ENCODE measurements at places on chromosomes 7 and 10. TPM values are rescaled to one million over a fixed set of nuclear protein-coding genes. Genes with fewer than 3 reads are reported as not detected.

- DNase-seq = no peak
Measured at GRCh38 chr10:34407324-34407805, 407.7 kb downstream of the PARD3 start.

GRCh38 chr10:33136271-33136670 lies 178.2 kb upstream of the ITGB1 start:
- no peak for DNase-seq

DNA sequence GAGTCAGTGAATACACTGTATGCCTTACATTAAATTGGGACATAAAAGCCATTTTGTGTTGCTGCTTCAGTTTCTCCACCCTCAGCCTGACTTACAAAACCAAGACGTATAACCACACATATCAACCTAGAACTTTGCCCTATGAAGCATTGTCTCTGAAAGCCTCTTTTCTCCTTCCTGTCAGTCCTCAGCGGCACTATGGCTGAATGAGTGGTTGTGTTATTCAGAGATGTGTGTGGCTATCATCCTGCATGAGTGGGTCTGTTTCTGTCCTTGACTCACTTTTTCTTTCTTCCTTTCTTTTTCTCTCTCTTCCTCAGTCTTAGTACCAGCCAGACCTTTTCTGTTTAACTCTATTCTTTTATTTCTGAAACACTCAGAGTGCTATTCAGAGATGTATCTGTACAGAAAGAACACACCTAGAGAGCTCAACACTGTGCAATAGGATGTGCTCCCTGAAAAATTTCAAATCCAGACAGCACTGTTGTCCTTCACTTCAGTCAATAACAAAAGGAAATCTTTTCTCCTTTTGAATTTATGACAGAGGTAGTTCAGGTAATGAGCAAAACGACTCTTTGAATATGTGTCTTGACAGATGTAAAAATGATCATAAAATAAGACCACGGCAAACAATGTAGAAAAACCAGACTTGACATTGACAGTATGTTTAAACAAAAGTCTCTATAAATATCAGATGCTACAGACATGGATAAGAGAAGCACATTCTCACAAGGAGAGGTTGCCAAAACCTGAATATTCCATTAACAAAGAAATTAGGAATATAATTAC lies 163.3 kb upstream of the FEZF1 start:
- DNase-seq = no peak

GRCh38 chr7:46812101-46812675 lies 769.7 kb downstream of the TNS3 start:
- DNase-seq = no peak

DNA sequence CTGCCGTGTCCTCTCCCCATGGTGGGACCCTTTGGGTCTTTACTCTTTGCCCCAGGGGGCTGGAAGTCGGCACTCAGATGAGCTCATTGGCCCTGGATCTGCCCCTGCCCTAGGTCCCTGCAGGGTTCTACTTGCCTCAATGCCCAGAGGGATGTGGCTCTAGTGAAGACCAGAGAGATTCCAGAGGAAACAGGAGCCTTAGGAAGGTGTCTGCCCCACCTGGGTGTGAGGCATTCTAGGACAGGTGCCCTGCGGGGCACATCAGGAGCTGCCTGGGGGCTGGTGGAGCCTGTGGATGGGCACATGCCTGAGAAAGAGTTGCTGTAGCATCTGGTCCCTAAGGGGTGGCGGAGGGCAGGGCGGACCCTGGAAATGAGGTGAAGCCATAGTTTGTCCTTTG lies 128.6 kb downstream of the ADCY1 start:
- no peak for DNase-seq

DNA sequence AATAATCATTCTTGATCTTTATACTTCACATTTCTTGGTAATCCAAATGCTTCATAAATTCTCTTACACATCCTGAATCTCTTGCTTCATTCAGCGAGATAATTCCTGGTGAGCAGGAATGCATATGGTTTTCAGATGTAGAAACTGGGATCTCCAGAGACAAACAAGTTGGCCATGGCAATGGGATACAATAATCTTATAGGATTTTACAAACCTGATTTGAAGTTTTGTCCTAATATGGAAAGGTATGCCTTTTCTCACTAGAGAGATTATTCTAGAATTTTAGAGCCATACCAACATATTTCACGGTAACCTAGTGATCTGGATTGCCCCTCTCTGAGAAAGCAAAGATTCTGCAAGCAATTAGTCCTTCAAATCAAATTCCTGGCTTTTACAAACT lies 13.1 kb upstream of the TRDMT1 start:
- no peak for DNase-seq

DNA sequence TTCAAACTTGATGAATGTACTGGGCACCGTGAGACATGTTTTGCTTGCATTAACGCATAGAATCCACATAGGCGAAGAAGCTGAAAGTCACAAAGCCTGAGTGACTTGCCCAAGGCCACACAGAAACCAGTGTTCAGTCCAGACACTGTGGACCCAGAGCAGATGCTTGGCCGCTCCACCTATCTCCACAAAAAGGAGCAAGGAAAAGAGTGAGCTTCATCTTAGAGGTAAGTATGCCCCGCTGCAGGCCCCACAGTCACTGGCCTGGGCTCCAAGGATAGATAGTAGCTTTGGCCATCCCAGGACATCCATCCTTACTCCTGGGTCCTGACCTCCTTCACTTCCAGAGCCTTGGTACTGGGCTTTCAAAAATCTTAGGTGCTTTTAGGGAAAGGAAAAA lies 60.1 kb upstream of the SAMD8 start:
- no peak for DNase-seq

Gene SH2D4B
- not detected for polyA plus RNA-seq

DNA sequence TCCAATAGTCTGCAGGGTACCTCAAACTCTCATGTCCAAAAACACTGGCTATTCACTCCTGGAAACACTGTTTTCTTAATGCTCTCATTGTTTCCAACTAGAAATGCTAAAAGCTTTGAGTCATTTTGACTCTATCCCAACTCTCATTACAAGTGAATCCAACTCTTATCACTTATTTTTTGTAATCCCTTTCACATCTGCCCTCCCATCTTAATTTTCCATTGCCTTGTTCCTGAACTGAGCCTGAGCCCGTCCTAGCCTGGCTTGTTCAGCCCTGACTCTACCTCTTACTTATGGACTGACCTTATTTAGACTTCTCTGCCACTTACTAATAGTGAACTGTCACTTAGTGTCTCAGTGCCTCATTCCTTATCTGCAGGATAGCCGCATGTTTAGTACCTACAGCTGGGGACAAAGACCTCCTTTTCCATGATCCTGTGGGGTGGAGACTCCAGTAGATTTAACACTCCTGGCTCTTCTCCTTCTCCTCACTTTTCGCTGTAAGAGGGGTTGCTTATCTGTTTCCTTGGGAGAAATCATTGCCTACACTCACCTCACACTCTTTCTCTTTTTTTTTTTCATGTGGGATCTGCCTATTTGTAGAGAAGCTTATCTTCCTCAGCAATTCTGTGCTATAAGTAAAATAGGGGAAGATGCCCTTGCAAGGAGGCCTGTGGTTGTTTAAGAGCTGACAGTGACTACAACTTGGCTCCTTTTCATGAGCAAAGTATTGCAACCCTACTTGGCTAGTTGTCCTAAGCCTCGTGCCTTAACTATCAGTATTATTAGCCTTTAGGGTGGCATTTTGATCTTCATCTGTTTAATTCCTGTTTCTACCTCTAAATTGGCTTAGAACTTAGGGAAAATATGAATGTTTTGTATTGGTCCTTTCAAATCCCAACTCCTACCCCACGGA lies 56.4 kb downstream of the SLC16A12 start:
- DNase-seq = no peak

DNA sequence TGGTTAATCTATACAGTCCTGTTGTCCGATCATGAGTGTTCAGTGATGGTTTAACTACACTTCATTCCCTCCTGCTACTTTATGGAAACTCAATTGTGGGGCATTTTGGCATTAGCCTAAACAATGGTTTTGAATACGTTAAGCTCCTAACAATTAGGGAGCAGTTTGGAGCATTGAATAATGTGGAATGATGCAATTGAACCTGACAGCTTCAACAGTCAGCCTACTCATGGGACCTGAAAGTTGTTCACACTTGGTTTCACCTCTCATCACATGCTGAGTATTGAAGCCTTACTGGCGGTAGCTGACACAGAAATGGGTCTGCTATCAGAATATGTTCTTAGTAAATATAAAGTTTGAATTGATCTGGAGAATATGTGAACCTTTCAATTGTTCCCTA lies 186.1 kb downstream of the MLLT10 start:
- no peak for DNase-seq

Gene ARHGEF35
- 2.9 TPM for polyA plus RNA-seq

Gene LIPN
- polyA plus RNA-seq = 0.06 TPM

Gene EIF4H
- polyA plus RNA-seq = 292 TPM

- no peak for DNase-seq
Measured at GRCh38 chr10:63110940-63111339, 22.2 kb upstream of the NRBF2 start.

Gene CHCHD3
- 56.5 TPM for polyA plus RNA-seq

DNA sequence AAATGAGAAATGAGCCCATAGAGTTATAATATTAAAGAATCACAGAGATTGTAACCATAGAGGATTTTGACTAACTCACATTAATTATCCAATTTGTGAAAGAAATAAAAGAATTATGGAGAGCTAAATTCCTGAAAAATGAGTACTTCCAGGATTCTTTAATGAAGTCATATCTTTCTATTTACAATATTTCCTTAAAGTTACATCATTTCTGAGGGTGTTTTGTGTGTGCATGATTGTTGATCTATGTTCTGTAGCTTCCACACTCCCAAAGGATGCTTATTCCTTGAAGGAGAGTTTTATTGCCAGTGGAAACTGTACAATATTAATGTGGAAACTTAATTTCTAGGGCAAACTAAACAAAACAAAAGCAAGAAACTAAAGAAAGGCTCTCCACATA lies 299.6 kb downstream of the MDFIC start:
- no peak for DNase-seq

DNA sequence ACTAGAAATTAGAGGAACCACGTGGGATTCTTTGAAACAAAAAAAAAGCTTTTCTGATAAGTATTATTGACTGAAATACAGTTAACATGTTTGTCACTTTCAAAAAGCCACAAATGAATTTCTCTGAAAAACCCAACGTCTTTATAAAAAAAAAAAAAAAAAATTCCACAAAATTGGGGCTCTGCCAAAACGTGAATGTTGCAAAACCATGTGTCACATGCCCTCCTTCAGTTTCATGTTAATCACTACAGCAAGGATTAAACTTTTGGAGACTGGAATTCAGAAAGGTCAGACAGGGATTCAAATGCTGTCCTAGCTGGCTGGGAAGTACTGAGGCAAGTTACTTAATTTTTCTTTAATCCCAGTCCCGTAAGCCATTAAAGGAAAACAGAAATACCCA lies 278.0 kb upstream of the KLF14 start:
- no peak for DNase-seq

Gene LMOD2
- not detected for polyA plus RNA-seq

DNA sequence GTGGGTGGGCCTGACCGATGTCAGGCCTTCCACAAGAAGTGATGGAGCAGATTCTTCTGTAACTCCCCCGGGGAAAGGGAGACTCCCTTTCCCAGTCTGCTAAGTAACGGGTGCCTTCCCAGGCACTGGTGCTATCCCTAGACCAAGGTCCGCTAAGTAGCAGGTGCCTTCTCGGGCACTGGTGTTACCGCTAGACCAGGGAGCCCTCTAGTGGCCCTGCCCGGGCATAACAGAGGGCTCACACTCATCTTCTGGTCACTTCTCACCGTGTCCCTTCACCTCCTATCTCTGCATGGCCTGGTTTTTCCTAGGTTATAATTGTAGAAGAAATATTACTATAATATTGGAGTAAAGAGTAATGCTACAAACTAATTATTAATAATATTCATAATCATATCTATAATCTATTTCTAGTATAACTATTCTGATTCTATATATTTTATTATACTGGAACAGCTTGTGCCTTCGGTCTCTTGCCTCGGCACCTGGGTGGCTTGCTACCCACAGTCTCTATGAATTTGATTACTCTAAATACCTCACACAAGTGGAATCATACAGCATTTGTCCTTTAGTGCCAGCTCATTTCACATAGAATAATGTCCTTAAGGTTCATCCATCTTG lies 1378.7 kb downstream of the XPNPEP1 start:
- no peak for DNase-seq

Gene ERVW-1
- polyA plus RNA-seq = not detected

DNA sequence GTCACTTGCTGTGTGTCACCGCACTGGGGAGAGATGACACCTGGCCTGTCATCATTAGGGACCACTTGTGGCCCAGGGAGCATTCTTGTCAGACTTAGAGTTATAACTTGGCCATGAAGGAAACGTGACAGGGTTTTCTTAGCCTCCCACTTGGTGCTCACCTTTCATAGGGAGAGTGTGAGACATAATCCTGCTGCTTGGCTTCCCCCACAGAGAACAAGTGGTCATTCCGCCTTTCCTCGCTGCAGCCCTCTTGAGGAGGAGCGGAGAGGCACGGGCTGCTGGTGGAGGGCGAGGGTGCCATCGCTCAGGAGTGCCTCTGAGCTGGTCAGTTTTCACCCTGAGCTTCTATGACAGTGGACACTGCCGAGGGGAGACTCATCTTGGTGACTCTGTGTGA lies 125.0 kb upstream of the GJD4 start:
- no peak for DNase-seq

DNA sequence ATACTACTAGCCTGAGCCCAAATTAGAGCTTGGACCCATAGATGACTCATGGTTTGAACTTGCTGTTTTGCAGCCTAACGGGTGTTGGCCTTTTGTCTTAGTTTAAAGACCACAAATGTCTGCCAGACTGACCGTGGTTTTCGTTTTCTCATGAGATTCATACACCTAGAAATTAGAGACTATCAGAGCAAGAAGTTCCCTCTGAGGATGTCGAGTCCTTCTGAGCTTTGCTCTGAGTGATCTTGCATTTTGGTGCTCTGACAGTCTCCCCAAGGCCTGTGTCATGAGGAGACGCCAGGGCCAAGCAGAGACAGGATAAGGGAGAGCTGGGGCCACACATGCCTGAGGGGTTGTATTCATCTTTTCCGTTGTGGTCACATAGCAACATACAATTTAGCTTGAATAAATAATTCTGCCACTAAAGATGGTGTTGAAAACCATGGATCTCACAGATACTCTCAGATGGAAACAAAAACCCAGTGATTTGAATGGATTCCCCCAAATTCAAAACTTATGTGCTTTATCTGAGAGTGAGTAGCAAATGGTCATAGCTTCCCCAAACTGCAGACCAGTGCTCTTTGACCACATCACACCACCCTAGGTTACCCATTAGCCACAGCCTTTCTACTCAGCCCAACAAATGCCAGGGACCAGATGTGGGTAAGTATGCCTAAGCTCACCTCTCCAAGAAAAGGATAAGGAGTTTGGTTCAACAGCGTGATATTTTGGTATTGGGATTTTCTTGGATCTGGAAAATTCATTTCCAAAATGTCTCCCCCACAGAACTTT lies 762.0 kb upstream of the IGFBP3 start:
- no peak for DNase-seq

DNA sequence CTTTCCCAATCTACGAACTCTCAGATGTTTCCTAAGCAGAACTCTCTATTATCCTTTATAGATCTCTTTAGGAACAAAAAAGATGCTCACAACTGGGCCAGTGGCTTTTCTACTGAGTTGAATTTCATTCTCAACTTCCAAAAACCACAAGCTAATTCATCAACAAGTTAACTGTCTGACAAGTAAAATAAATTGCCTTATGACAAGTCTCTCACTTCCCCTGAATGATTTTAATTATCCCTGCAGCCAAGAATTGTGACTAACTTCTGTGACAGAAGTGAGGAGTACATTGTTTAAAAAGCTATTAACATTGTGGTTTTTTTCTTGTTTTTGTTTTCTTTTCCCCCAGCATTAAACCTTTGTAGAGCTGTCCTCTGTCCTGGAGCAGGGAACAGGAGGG lies 343.1 kb downstream of the HPSE2 start:
- DNase-seq = no peak

Data from urinary bladder (tissue), 4 donors.